ENCODE measurements at places on chromosomes 6 and 20.

DNA sequence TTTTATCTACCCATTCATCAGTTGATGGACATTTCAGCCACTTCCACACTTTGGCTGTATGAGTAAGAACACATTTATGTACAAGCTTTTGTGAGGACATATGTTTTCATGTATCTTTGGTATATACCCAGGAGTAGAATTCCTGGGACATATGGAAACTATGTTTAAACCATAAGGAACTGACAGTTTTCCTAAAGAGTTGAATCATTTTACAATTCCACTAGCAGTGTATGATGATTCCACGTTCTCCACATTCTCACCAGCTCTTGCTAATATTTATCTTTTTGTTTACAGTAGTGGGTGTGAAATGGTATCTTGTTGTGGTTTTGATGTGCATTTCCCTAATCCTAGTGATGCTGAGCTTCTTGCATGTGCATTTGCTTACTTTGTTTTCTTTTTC lies 338.1 kb downstream of the PLCB1 start:
- no peak for DNase-seq

DNA sequence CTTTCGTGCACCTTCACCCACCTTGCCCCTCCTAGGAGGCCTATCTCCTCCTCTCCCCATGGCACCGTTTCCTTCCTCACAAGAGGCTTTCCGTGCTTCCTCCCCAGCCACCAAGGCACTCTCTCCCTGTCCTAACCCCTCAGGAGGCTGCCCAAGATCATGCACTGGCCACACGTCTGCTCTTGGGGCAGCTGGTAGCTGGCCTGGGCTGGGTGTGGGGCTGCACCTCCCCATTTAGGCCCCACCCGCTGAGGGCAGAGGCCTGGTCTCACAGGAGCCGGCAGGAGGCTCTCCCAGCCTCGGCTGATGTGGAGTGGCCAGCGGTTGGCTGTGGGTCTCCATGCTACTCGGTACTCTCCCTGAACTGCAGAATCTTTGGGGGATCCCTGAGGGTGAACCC lies 13.6 kb downstream of the NOL4L start:
- DNase-seq: no peak

GRCh38 chr20:59526242-59527225 lies 77.8 kb upstream of the PHACTR3 start:
- DNase-seq: no peak

DNA sequence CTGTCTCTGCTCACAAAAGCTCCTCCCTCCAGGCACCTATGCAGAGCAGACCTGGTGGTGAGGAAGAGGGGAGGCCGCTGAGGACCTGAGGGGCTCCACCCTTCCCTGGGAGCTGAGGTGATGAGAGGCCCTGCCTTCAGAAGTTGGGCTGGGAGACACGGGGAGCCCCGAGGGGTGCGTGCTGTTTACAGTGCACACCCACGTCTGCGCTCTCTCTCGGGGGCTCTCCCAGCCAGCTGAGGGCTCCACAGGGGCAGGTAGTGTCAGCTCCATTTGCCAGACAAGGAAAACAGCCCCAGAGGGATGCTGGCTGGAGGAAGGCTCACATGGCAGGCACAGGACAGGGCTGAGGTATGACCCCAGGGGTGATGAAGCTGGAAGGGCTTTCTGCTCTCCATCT lies 13.5 kb upstream of the NOL4L start:
- no peak for DNase-seq

GRCh38 chr6:81950877-81951276 lies 198.4 kb upstream of the TENT5A start:
- DNase-seq: no peak

DNA sequence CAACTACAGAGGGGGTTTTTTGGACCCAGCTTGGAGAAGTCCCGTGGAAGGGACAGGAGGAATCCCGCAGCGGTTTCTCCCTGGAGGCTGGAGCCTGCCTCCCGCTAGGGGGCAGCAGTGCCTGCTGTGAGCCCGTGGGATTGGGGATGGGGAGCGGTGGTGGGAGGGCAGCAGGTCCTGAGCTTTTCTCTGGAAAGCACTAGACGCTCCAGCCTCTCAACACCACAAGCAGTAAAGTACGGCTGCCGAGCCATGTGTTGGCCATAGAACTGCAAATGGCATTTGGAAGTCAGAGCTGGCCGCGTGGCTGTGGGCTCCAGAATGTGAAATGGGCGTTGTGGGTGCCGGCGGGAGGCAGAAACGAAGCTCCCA lies 47.8 kb downstream of the GMPR start:
- peak; percentile 39 for DNase-seq

DNA sequence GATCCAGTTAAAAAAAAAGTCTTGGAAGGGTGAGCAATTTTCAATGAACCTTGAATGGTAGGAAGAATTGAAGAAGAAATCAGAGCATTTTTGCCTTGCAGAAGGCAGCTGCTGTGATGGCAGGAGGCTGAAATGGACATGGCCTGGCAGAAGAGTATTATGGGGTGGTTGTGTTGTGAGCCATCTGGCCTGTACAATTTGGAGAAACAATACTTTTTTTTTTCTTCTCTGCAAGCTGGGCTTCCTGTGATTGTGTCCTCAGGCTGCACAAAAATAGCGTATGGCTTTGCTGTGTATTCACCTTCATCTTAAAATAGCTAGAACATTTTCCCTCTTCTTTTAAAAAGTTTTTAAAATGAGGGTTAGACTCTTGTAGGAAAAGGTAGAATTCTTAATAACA lies 21.4 kb downstream of the SYCP2L start:
- no peak for DNase-seq

DNA sequence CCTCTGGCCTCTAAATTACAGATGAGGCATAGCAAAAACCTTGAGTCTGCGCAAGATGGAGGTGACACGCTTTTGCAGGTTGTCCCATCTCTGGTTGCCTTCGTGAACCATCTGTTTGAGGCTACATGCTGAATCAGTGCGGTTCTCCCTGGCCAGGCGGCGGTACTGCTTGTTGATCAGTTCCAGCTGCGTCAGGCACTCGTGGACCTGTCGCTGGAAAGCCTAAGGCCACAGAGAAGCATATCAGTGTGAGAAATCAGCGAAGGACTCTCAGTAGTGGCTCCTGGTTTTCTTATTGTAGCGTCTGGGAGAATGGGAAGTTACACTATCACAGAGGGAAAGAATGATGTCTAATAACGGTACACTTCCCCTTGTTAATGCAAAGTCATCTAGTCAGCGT lies 344.4 kb downstream of the ESR1 start:
- no peak for DNase-seq

DNA sequence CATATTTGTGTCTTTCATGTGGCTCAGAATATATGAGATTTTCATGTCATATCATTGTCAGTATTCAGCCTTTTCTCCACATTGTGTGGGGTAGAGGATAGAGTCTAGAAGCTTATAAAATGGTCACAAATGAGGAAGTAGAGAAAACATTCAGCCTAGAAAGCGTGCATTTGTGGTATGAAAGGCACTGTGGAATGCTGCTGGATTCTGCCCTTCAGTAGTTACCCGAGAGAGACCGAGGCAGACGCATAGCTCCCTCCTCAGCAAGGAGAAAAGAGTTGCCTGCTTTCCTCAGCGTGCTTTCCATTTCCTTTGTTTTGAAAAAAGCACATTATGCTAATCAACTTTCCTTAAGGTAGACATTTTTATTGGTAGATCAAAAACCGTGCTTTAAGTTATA lies 28.7 kb downstream of the MYB start:
- DNase-seq: no peak

DNA sequence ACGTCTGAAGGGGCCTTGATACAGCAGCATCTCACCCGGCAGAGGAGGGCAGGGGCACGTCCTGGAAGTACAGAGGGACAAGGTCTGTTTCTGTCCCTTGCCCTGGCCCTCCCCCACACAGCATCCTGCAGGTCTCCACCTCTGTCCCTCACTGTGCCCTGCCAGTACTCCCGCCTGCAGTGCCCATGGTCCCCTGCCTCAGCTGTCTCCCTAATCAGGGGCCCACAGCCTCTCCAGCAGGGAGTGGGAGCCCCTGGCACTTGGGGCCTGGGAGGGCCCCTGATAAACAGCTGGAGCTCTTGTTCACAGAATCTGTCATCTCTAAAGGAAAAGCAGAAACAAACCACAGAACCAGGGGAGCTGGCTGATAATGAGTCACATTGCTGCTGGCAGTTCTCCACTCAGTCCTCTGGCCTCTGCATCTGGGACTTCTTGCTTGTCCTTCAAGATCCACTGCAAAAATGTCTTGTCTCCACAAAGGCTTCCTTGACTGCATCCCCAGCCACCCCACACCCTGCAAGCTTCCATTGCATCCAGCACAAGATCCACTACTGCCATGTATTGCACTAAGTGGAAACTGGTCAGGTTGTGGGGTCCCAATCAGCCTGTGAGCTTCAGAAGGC lies 33.2 kb upstream of the TAF8 start:
- DNase-seq: peak; percentile 28

DNA sequence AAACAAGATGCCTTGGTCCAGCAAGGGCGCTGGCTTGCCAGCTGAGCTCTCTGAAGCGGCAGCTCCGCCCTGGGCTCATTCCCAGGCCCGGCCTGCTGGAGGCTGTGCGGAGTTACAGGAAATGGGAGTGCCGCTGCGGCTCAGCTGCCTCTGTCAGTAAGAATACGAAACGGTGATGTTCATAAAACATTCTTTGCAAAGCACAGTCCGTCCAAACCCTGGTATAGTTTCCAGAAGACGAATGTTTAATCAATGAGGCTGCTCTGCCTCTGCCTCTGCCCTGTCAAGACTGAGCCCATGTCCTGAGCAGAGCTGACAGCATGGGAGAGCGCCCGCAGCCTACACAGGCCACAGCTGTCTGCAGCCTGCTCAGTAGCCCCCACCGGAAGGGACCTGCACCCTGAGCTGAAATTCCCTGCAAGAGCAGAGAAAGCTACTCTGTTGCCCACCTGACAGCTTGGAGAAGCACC lies 153.3 kb upstream of the SNX9 start:
- no peak for DNase-seq

- DNase-seq: no peak
Measured at GRCh38 chr6:9496837-9497236, 918.0 kb downstream of the TFAP2A start.

- DNase-seq: no peak
Measured at GRCh38 chr6:69735027-69735426, 61.8 kb downstream of the LMBRD1 start.

- DNase-seq: no peak
Measured at GRCh38 chr6:36608788-36609563, 14.8 kb downstream of the SRSF3 start.

GRCh38 chr6:10465629-10466499 lies 51.0 kb upstream of the TFAP2A start:
- no peak for DNase-seq

DNA sequence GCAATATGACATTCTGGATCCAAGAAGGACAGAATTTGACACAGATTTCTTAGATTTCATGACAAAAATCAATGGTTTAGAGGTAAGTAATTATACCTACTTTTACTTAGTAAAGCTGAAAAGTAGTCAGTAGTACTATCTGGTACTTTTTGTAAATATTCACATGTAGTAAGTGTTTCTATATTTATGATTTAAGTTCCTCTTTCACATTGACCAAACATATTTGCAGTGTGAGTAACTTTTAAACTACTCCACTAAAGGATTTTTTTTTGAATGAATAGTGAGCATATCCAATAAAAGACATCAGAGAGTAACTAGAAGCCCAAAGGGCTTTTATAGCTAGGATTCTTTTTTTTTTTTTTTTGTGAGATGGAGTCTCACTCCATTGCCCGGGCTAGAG lies 60.8 kb downstream of the DNAH8 start:
- DNase-seq: no peak

- no peak for DNase-seq
Measured at GRCh38 chr6:24949020-24949569, 13.3 kb upstream of the RIPOR2 start.

DNA sequence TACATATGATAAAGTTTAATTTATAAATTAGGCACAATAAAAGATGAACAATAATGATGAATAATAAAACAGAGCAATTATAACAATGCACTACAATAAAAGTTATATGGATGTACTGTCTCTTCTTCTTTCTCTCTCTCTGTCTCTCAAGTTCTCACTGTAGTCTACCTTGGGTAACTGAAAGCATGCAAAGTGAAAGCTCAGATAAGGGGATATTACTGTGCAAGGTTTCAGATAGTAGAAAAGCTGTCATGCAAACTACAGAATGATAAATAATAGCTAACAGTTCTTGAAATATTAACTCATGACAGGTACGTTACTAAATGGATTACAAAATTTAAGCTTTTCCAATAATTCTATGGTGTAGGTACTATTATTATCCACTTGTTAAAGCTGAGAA lies 311.9 kb upstream of the PRDM1 start:
- no peak for DNase-seq

- no peak for DNase-seq
Measured at GRCh38 chr6:130307752-130308361, 58.0 kb upstream of the TMEM200A start.

GRCh38 chr6:2943564-2943955 lies 27.8 kb downstream of the SERPINB6 start:
- DNase-seq: no peak

- DNase-seq: no peak
Measured at GRCh38 chr6:16752206-16752866, 8.9 kb downstream of the ATXN1 start.

GRCh38 chr20:58897488-58897887 lies 45.0 kb downstream of the GNAS start:
- no peak for DNase-seq

- DNase-seq: no peak
Measured at GRCh38 chr6:35900448-35900847, 20.4 kb downstream of the SRPK1 start.

DNA sequence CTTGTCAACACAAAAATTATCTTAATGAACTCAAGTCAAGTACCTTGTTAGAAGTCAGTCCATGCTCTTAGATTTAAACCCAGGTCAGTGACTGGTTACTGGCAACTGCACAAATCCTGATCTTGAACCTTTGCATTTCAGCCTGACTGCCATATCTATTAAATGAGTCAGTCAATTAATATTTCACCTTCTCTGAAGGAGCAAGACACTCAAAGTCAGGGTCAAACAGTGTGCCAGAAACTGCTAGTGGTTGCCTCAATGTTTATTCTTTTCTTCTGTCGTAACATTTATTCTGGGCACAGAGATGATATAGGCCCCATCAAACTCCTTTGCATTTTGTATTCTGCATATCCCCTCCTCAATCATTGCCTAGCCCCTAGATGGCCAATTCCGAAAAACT lies 193.9 kb upstream of the MOCS1 start:
- DNase-seq: no peak

Measured in GM12891 (cell line).